ENCODE measurements at places on chromosomes 12 and 14.

GRCh38 chr14:70714055-70714550, 72.4 kb downstream of the TTC9 start:
- no peak for DNase-seq

- no peak for DNase-seq
These were observed 16.4 kb upstream of the TC2N start for GRCh38 chr14:91883753-91884152.

- no peak for DNase-seq
These were observed 77.1 kb downstream of the FGD4 start for GRCh38 chr12:32476446-32476845.

DNA sequence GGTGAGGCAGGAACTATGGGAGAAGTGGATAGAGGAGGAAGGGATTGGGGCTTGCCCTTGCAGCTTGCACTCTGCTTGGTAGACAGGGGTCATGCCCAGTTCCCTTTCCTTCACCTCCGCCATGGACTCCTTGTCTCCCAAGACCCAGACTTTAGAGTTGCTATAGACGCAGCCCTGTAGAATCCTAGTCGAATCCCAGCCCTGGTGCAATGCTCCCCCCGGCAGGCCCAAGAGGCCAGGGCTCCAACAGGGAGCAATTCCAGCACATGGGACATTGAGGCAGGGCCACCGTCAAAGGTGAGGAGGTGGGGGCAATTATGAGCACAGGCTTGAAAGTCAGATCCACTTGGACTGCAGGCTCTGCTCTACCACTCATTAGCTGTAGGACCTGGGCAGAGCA, 29.5 kb upstream of the BCDIN3D start:
- peak; percentile 28 for DNase-seq

DNA sequence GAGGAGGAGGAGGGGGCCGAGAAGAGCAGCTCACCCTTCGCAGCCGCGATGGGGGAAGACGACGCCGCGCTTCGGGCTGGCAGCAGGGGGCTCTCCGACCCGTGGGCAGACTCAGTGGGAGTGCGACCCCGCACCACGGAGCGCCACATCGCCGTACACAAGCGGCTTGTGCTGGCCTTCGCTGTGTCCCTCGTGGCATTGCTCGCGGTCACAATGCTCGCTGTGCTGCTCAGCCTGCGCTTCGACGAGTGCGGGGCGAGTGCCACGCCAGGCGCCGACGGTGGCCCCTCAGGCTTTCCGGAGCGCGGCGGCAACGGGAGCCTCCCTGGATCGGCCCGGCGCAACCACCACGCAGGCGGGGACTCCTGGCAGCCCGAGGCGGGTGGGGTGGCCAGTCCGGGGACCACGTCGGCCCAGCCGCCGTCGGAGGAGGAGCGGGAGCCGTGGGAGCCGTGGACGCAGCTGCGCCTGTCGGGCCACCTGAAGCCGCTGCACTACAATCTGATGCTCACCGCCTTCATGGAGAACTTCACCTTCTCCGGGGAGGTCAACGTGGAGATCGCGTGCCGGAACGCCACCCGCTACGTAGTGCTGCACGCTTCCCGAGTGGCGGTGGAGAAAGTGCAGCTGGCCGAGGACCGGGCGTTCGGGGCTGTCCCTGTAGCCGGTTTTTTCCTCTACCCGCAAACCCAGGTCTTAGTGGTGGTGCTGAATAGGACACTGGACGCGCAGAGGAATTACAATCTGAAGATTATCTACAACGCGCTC, 745 bp downstream of the TRHDE start:
- DNase-seq = no peak

Measured in head of caudate nucleus (tissue), 42 donors.